Cardiac fibroblast (primary cell): ENCODE measurements at places on chromosomes 4 and X.
A peak's percentile ranks its signal among the peaks of the same experiment; 100 is the strongest.

DNA sequence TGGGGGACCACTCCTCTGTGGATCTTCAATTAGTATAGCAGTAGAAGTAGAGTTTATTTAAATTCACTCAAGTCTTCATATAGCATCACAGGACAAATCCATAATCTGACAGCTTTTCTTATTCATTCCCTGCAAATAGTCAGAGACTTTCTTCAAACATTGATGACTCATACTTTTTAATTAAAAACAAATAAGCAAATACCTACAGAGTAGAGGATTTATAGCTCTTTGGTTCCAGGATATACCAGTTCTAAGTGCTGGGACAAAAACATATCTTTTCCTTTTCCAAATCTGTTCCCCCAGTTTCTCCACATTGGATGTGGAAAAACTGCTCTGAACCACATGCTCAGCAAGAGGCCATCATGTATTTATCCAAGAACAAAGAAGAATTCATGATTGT lies 24.1 kb downstream of the EMCN start:
- DNase-seq: no peak

- no peak for DNase-seq
Observed at GRCh38 chr4:152221816-152222516, 313.9 kb downstream of the FBXW7 start.

DNA sequence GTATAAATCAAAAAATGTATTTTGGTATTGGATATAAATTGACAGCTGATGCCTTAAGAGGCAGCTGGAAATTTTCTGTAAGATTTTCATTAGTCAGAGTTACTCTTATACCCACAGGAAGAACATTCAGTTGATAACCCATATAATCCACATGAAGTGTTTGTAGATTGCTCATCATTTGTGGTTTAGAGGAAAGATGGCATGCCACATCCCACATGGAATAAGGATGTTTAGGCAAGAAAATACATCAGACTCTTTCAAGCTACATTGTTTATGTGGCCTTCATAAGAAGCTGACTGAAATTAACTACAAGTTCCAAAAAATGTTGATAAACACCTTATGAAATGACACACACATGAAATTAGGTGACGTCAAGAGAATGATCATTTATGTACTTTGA lies 56.6 kb downstream of the AREG start:
- DNase-seq: peak; percentile 62

- peak; percentile 74 for DNase-seq
Observed at GRCh38 chr4:168615294-168616065, 118.6 kb downstream of the PALLD start.

- no peak for DNase-seq
Observed at GRCh38 chr4:108333353-108333942, 164.7 kb upstream of the LEF1 start.

GRCh38 chr4:141587897-141588296 lies 48.5 kb upstream of the IL15 start:
- peak; percentile 47 for DNase-seq

- DNase-seq: no peak
Observed at GRCh38 chr4:138103597-138104283, 138.4 kb downstream of the SLC7A11 start.

DNA sequence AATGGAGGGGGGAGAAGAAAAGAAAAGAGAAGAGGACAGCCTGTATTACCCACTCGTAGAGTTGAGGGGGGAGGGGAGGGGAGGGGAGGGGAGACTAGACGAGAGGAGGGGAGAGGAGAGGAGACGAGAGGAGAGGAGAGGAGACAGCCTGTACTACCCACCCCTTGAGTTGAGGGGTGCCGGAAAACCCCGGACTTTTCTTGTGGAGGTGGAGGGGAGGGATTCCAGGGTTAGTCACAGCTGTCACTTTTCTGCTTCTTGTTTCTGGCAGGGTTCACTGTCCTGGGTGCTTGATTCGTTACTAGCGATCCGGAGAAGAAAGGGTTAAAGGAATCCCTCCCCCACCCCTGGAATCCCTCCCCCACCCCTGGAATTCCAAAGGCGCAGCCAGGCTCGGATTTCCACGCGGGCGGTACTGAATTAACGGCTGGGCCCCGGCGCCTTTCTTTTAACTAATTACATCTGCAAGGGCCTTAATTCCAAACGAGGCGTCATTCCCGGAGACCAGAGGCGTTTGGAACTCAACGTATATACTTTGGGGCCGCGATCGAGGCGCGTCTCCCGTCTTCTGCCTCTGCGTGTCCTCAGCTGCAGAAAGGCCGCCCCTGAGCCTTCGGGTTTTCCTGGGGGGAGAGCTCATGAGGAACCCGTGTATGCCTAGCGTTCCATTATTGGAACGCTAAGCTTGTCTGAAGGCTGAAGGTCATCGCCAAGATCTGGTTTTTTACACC lies 20.1 kb upstream of the CSF2RA start:
- DNase-seq: no peak

- peak; percentile 62 for DNase-seq
Observed at GRCh38 chr4:95129031-95129430, 371.3 kb downstream of the BMPR1B start.

DNA sequence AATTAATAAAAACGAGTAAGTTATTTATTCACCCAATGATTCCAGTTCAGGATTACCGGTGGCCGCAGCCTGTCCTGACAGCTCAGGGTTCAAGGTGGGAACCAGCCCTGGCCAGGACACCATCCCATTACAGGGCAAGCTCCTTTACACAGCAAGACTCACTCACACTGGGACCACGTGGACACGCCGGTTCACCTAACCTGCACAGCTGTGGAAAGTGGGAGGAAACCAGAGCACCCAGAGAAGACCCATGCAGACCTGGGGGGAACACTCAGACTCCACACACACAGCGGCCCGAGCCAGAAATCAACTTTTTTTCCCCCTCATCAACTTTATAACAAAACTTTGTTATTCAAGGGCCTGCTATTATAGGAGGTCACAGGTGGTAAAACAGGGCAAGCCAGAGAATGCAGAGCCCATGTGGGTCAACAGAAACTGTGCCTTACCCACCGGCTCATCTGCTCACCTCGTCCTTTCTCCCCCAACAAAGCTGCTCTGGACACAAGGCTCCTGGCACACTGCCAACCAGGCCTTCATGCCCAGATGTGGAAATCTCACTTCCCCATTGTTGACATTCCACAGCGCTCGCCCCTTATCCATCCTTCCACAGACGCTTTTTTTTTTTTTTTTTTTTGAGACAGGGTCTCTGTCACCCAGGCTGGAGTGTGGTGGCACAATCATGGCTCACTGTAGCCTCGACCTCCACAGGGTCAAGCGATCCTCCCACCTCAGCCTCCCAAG lies 8.0 kb upstream of the ODAPH start:
- DNase-seq: peak; percentile 54

DNA sequence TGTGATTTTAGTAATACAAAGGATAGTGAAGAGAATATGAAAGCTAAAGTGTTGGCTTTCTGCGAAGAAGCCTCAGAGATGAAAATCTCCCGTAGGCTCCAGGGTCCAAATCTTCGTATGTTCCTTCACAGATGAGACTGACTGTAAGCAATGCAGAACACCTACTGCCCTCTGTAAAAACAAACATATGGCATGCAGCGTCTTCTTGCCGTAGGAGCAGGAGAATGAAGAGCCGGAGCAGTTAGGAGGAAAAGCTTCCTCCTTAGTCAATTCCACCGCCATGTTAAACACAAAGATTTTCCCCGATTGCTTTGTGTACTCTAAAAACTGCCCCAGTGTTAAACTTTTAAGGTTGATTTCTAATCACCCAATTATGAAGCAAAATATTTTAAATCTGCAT lies 22.5 kb downstream of the RWDD4 start:
- no peak for DNase-seq

DNA sequence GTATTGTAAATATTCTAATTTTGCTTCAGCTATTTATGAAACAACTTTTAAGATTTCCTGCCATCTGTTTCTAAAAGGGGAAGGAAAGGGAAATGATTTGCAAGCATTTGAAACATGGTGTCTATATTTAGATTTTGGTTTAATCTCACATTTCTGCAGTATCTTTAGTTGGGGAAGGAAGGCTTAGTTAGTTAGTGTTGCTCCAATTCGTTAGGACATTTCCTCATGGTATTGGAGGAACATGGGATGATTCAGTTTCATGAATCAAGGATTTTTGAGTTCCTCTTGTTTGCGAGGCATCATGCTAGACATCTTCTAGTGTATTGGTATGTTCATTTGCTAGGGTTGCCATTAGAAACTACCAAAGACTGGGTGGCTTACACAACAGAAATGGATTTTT lies 20.5 kb upstream of the TMEM192 start:
- no peak for DNase-seq

GRCh38 chr4:4408132-4408523 lies 21.2 kb downstream of the NSG1 start:
- no peak for DNase-seq

DNA sequence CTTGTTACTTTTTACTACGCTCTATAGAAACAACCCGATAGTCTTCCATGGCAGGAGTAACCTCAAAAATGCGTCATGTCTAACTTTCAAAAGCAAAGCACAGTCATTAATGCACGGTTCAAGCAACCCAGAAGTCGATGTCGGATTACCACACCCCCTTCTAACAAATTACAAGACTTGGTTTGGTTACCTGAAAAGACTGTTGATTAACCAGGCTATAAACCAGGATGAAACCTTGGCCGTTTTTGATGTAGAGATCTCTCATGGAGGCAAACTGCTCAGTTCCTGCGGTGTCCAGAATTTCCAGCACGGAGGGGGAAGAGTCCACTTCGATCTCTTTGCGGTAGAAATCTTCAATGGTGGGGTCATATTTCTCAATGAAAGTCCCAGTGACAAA lies 2.4 kb downstream of the RAP2C start:
- DNase-seq: peak; percentile 19

- peak; percentile 56 for DNase-seq
Observed at GRCh38 chr4:38177641-38178391, 217.6 kb downstream of the PTTG2 start.

DNA sequence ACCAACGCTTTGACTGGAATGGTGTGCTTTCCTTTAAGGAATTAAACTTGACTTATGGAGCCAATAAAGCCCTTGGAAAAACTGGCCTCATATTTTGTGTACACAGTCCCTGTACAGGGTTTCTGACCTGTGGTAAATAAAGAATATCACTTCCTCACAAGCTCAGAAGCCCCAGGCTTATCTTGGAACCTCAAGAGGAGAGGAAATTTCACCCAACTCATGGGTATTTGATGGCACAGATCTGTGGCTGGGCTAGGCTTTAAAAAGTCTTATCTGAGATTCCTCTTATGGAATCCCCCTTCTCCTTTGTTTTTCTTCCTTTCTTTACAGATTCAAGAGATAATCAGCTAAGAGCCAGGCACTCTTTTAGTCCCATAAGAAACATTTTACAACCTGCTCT lies 89.3 kb upstream of the USP38 start:
- no peak for DNase-seq

- no peak for DNase-seq
Observed at GRCh38 chr4:77590482-77590881, 15.1 kb upstream of the CXCL13 start.

DNA sequence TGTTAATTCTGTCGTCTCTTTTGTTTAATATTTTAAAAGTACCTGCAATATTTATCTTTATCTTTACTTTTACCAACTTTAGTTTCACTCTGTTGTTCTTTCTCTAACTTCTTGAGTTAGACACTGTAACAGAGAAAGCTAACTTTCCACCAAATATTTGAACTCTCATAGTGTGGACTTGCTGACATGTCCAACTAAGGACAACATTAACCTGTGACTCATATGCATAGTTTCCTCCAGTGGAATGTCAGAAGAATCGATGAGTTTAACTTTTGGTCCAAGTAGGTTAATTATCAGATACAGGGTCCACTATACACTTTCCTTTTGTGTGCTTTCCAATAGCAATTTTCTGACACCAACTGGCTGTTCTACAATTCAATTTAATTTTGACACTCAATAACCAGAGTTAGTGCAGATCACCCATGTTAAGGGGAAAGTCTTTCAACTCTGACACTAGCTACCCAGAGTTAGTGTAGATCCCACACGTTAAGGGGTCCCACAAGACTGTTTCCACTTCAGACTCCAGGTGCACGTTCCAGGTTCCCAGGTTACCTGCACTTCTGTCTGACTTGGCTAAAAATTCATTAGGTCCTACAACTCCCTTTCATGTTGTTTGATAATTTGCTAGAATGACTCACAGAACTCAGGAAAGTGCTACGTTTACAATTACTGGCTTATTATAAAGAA lies 559.0 kb upstream of the AMOT start:
- peak; percentile 32 for DNase-seq

GRCh38 chrX:137194164-137194563 lies 160.4 kb upstream of the GPR101 start:
- DNase-seq: peak; percentile 1

DNA sequence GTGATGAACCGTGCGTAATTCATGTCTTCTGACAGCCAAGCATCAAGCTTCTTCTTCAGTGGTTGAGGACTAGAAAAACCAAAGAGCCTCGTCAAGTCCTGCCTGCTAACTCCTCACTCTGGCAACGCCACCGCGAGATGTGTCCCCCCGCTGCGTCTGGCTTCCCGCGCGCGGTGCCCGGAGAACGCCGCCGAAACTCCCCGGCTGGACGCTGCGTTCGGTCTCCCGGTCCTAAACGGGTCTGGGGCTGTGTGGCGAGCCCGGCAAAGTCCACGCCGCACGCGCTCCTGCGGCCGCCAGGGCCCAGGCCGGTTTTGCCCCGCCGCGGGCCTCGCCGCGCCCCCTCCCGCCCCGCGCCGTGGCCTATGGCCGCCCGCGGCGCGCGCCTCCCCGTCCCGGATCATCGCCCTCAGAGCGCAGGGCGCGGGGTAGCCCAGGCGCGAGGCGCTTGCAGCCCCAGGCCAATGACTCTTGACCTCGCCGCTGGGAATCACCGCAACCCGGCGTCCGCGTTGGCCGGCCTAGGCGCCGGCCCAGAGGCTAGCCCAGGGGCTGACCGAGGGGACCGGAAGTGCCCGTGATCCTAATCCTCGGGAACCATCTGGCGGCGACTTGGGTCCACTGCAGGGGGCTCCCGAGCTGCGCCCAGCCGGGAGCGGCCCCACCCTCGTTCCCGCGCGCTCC lies at the start of gene AADAT:
AADAT (minus strand) TSS at position 289 of the 684 bp plus-strand sequence; CDS start at position 23, 266 bp downstream.
- DNase-seq: peak; percentile 81

- peak; percentile 65 for DNase-seq
Observed at GRCh38 chrX:96440941-96441340, 243.7 kb upstream of the DIAPH2 start.

DNA sequence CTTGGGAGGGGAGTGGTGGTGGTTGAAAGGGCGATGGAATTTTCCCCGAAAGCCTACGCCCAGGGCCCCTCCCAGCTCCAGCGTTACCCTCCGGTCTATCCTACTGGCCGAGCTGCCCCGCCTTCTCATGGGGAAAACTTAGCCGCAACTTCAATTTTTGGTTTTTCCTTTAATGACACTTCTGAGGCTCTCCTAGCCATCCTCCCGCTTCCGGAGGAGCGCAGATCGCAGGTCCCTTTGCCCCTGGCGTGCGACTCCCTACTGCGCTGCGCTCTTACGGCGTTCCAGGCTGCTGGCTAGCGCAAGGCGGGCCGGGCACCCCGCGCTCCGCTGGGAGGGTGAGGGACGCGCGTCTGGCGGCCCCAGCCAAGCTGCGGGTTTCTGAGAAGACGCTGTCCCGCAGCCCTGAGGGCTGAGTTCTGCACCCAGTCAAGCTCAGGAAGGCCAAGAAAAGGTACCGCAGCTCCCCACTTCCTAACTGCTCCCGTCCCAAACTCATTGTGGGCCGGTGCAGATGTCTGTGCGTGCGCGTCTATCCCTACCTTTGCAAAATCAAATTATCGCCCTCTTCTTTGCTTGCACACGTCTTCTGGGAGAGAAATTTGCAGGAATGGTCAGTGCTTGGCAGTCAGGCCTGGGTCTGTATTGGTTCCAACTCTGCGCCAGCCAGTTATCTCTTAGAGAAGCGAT lies 533 bp downstream of the IL15 start:
- DNase-seq: peak; percentile 69
